ENCODE measurements at places on chromosomes 2 and 18.

DNA sequence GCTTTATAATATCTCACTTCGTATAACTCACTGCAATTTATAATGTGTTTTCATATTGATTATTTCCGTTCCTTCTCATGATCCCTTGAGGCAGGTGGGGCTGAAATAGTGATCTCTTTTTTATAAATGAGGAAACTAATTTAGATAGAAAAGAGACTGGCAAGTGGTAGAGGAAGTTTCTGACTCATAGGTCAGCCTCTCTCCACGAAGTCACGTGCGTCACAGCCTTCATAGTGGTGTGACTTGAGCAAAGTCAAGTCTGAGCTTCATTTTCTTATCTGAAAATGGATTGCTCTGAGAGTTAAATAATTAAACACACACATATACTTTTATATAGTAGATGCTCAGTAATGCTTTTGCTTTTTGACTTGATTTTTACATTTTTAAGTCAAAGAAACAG is 19.9 kb downstream of the ABCG5 start:
- no peak overlapping the region for H3K4me3 ChIP-seq
- H3K4me1 ChIP-seq: no peaks in the 10 kb centered on the region
- no peak for DNase-seq
- no peaks in the 10 kb centered on the region for H3K36me3 ChIP-seq
- no peak overlapping the region for H3K27ac ChIP-seq

DNA sequence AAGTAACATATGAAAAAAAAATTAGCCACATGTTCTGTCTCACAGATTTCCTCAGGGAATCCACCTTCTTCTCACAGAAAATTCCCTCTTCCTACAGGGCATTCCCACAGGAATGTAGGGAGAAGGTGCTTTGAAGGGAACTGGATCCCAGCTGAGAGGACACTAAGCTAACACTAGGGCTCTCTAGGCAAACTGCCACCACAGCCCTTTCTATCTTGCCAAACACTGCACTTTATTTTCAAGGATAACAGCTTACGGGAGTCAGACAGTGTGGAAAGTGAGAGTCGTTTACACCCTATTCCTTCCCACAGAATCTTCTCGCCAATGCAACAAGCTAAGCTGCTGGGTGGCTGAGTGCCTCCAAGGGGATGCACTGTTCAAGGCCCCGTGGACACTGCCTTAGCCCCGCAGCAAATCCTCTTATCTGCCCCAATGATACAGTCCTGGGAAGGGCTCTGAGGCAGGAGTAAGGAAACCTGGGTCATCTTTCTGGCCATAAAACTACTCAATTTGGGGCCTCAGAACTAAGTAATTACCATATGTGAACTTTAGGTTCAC is 76.9 kb downstream of the CCDC93 start:
- DNase-seq: no peak
- H3K27me3 ChIP-seq: no peaks in the 10 kb centered on the region
- no peak overlapping the region for H3K4me3 ChIP-seq

- H3K36me3 ChIP-seq: no peaks in the 10 kb centered on the region
- DNase-seq: no peak
- no peak overlapping the region for H3K27ac ChIP-seq
- no peaks in the 10 kb centered on the region for H3K27me3 ChIP-seq
- no peaks in the 10 kb centered on the region for H3K4me1 ChIP-seq
These were observed 37.9 kb upstream of the PIK3C3 start for GRCh38 chr18:41917181-41917580.

- no peak overlapping the region for H3K27ac ChIP-seq
- H3K27me3 ChIP-seq: no peaks in the 10 kb centered on the region
- H3K36me3 ChIP-seq: no peaks in the 10 kb centered on the region
- DNase-seq: no peak
These were observed 150.4 kb upstream of the NXPH2 start for GRCh38 chr2:138930571-138930970.

DNA sequence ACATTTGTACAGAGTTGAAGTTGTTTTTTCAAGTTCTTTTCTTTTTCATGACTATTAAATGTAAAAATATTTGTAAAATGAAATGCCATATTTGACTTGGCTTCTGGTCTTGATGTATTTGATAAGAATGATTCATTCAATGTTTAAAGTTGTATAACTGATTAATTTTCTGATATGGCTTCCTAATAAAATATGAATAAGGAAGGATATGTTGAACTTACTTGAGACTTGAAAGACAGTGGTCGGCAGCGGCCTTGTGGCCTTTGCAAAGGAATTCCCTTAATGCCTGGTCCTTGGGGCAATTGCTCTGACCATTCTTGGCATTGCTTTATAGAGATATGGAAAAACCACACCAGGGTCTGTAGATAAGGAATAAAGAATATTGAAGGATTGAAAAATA is 25.9 kb upstream of the TMEM87B start:
- peaks cover 3% of the 10 kb centered on the region for H3K4me1 ChIP-seq
- no peaks in the 10 kb centered on the region for H3K27me3 ChIP-seq
- DNase-seq: no peak
- no peaks in the 10 kb centered on the region for H3K36me3 ChIP-seq
- H3K27ac ChIP-seq: no peak overlapping the region

Data from natural killer cell (primary cell).